ENCODE measurements at places on chromosomes 7 and 10.

DNA sequence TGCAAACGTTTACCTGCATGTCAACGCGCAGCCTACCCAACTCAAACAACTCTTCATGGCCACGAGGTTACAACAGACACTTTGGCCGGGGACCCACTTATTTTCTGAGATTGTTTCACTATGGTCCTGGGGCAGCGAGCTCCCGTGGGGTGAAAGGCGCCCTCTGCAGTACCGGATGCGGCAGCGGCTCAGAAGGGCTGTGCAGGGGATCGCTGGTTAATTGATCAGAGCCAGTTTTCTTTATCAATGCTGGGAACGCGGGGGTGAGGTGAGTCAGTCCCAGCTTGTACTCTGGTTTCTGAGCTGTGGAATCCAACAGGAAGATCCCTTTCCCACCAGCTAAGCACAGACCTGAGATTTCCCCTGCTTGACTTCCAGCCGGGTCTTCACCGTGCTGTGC is 366.5 kb upstream of the KLF6 start:
- DNase-seq, result no peak

DNA sequence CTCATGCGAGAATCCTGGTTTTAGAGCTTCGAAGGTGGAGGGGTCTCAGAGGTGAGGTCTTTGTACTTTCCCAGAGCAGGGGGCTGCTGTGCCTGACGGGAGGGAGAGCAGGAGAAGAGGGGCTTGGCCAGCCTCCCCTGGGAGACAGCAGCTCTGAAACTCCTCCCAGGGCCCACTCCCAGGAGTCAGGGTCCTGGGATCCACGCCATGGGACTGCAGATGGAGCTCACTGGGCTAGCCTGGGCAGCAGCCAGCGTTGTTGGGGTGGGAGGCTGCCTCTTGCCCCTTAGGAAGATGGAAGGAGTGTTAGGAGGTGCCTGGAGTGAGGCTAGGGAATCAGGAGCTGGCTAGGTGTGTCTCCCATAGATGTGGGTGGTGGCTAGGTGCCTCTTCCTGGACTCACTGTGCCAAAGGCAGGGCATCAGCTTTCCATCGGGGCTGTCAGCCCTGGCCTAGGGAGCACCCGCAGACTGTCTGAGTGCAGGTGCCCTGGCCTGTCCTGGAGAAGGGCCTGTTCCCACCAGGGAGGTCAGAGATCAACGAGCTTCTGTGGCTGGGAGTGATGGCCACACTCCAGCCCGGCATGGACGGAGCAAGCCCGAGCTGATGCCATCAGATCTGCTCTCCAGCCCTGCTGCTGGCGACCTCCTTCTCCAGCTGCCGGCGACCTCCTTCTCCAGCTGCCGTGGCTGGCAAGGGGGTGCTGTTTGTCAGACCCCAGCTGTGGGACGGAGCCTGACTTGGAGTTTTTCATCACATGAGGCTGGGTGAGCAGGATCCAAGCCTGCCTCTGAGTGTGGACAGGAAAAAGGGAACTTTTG is 111.3 kb downstream of the PTPN20 start:
- no peak for DNase-seq

DNA sequence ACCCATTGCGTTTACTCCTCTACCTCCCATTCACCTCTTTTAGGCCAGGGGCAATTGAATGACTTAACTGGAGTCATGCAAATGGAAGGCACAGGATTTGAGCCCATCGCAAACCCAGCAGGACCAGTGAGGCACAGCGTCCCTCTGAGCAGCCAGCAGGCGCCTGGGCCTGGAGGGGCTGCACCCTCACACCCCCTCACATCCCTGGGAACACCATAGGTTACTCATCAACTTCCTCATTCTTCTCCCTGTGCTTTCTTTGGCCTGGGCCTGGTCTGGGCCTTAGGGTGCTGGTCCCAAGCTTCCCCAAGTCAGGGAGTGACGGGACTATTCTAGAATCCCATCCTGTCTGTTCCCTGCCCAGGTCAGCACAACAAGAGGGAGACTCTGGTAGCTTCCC is 169.4 kb upstream of the EEPD1 start:
- DNase-seq, result no peak

GRCh38 chr10:77038407-77038806 is 599.2 kb downstream of the KCNMA1 start:
- DNase-seq, result no peak

GRCh38 chr7:78323118-78323517 is 524.5 kb downstream of the PHTF2 start:
- DNase-seq, result no peak

- DNase-seq, result no peak
Measured at GRCh38 chr10:49830016-49830415, 67.9 kb upstream of the OGDHL start.

All from NCI-H1092 treated with DMSO at 0.1 percent for 48 hours (cell line).